Natural killer cell (primary cell): ENCODE measurements at places on chromosomes 4 and X.

DNA sequence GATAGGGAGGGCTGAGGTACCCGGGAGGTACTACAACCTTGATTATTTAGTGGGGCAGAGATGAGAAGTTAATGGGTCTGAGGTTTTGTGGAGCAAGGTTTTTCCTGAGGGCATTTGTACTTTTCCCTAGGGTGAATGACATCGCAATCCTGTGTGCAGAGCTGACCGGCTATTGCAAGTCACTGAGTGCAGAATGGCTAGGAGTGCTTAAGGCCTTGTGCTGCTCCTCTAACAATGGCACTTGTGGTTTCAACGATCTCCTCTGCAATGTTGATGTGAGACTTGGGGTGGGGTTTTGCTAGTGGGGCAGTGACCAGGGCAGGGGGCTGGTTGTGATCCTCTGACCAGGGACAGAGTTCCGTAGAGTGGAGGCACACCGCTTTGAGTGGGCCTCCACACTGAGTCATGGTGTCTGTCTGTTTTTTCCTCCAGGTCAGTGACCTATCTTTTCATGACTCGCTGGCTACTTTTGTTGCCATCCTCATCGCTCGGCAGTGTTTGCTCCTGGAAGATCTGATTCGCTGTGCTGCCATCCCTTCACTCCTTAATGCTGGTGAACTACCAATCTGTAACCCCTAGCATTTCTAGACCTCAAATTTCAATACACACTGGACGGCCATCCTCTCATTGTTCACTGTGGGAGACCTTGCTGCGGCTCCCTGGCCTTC, 9.9 kb downstream of the MED12 start:
- no peak for DNase-seq

GRCh38 chrX:143988356-143988755, 104.5 kb downstream of the UBE2NL start:
- no peak for DNase-seq

GRCh38 chr4:154349829-154350228, 141.8 kb downstream of the DCHS2 start:
- DNase-seq, result peak; percentile 16

DNA sequence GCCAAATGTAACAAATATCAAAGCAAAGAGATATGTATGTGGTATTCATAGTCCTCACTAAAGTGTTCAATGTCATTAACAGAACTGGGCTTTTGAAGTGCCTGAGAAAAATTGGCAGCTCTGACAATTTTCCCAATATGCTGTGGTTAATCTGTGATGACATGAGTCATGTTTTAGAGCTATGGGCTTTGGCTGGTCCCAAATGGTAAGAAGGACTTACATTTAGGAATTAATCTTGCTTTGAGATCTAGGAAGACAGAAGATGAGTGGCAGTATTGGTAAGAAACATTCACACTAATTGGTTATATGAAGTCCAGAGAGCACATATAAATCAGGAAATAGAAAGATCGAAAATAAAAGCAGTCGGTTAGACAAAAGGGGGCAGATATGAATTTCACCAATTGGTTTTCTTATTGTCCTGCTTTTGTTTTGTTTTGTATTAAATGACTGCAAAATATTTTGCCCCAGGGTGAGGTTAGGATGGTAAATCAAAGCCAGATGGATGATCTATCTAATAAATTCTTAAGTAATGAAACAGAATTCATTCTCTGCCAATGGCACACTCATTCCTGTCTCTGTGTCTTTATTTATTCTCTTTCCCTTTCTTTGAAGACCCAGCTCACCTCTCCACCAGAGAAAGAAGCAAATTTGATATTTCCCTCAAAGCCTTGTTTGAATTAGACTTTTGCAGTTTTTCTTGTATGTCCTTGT, 993.1 kb downstream of the RPA4 start:
- DNase-seq, result no peak

DNA sequence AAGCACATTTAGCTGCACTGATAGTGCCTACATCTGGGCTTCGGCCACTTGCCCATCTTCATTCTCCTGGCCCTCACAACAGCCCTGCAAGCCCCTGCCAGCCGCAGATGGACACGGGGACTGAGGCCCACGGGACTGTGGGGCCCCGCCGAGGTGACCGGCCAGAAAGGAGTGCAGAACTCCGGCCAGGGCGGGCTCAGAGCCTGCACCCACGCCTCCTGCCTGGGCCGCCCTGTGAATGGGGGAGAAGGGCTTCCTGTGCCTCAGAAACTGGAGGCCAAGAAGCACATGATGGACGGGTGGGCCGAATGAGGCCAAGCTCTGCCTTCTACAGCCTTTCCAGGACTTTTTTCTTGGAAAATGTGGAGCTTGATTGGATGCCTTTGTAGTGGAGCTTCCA, 35.7 kb upstream of the HGFAC start:
- no peak for DNase-seq

GRCh38 chr4:40719008-40719623, 30.6 kb upstream of the NSUN7 start:
- peak; percentile 34 for DNase-seq

GRCh38 chrX:70338290-70338689, 48.4 kb downstream of the KIF4A start:
- no peak for DNase-seq

GRCh38 chr4:124433500-124433899, 279.0 kb downstream of the ANKRD50 start:
- no peak for DNase-seq

GRCh38 chrX:24235084-24235710, 78.7 kb downstream of the SUPT20HL2 start:
- no peak for DNase-seq

GRCh38 chr4:71004281-71004851, 10.9 kb downstream of the DCK start:
- DNase-seq, result peak; percentile 84

DNA sequence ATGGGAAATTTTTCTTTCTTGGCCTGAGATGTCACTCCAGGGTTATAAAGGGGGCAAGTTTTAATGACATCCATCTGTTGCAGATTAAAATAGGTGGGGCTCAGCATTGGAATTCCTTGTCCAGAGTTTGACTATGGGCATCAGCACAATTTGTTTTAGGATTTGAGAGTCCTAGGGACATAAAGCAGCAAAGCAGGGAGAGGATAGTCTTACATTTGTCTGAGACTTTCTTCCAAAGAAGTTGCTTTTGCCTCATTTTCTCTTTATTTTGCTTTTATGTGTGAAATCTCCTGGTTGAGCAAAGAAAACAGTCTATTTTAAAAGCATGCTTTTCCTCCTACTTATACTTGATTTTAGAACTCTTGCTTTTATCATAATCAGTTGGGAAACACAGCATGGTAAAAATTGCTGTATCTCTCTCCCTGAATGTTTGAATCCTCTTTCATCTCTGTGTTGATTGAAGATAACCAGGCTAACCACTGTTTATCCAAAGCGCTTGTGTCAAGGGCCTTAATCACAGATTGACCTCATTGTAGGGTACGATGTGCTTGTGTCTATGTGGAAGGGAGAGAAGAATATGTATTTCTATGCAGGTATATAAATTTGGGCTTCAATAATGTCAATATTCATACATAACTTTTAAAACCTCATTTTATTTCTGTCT, 121.5 kb downstream of the ANK2 start:
- DNase-seq, result no peak

DNA sequence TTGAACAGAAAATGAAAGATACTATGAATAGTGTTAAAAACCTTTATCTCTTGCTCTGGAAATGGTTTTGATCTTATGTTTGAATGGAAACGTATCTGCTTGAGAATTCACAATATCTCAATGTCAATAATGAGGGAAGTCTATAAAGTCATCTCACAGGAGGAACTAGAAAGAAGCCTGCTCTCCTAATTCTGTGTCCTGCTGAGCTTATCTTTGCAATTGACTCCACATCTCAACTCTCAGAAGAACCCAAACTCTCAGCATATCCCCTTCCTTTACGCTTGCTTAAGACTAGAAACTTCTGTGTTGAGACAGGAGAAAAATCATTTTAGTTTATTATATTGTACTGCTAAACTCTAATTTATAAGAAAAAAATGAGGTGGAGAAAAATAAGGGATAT, 8.3 kb upstream of the PF4V1 start:
- no peak for DNase-seq

- no peak for DNase-seq
These were observed 17.0 kb upstream of the SRD5A3 start for GRCh38 chr4:55329012-55329411.

GRCh38 chr4:84852081-84852480, 114.4 kb downstream of the WDFY3 start:
- no peak for DNase-seq

GRCh38 chr4:183960046-183960420, 54.9 kb downstream of the STOX2 start:
- no peak for DNase-seq

- no peak for DNase-seq
These were observed 6.3 kb upstream of the ADD1 start for GRCh38 chr4:2837110-2837903.

- no peak for DNase-seq
These were observed 68.8 kb downstream of the DDX60L start for GRCh38 chr4:168411318-168412150.

DNA sequence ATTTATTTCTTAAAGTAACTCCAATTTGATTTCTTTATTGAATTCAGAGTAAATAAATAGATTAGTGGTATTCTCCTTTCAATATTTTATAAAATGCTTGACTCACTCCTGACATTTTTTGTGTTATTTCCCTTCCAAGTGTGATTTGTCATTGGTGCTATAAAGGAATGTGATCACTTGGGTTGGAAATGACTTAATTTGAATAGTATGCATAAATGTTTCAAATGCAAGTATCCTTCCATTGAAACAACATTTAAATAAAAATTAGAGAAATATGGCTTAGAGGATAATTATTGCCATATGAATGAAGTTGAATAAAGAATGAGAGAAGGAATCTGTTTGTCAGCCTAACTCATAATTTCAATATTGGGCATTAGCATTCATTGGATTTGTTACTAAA, 182.7 kb downstream of the PABPC4L start:
- DNase-seq, result no peak

DNA sequence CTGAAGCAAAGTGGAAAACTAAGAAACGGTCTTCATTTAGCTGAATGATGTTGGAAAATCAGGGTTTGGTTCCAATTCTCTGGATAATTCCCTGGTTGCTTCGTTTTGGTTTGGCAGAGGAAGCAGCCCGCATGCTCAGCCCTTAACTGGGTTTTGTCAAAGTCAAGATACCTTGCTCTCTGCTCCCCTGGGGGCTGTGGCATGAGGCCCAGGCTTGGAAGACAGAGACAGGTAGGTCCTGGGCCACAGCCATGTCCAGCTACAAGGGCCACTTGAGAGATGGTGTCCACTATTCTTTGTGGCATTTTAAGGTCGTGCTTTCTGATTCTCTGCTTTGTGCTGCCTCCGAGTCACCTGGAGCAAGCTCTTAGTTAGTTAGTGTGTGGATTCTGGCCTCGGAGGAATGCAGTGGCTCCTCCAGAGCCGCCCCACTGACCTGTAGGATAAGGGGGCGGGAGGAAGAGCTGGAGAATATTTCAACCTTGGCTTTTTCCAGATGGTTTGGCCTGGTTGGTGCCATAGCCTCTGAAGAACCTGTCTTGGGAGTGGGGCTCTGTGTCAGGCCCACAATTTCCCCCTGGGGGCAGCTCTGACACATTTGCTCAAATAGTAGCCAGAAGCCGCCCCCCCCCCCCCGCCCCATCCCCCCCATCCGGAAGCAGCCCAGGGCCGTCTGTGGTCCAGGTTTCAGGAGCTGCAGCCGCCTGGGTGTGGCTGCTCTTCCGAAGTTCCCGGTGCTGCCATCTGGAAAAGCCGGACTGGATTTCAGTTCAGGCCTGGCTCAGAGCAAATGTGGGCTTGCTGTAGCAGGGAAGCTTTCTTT, 147.1 kb downstream of the NHS start:
- DNase-seq, result no peak

DNA sequence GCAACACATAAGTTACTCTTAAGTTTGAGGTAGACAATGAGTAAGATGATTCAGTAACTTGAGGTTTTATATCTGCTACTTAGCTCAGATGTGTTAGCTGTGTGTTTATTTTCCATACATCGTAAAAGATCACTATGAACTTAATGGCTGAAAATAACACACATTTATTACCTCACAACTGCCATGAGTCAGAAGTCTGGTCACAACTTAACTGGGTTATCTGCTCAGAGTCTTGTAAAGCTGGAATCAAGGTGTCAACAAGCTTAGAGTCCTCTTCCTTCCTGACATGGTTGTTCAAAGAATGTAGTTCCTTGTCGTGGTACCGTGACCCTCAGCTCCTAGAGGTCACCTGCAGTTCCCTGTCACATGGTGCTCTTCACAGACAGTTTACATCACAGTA, 204.9 kb upstream of the MAGEB2 start:
- DNase-seq, result no peak

GRCh38 chr4:80631861-80632260, 296.3 kb downstream of the CFAP299 start:
- DNase-seq, result no peak

- DNase-seq, result no peak
These were observed 69.5 kb downstream of the PARM1 start for GRCh38 chr4:75002381-75002780.

DNA sequence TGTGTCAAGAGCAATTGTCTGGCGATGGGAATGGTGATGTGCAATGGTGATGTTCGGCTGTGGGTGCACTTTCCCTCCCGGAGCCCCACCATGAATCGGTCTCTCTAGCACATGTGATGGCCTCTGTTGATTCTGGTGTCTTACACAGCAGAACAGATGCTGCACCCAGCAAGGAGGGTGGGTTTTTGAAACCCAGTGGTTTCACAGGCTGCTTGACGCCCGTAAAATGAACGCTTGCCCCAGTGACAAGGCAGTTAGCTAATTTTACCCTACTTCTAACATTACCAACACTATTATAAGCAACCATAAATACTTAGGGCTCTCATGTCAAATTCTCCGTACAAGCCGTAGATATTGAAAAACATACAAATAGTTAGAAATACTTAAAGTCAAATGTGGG, 5.9 kb upstream of the ANOS1 start:
- DNase-seq, result no peak

DNA sequence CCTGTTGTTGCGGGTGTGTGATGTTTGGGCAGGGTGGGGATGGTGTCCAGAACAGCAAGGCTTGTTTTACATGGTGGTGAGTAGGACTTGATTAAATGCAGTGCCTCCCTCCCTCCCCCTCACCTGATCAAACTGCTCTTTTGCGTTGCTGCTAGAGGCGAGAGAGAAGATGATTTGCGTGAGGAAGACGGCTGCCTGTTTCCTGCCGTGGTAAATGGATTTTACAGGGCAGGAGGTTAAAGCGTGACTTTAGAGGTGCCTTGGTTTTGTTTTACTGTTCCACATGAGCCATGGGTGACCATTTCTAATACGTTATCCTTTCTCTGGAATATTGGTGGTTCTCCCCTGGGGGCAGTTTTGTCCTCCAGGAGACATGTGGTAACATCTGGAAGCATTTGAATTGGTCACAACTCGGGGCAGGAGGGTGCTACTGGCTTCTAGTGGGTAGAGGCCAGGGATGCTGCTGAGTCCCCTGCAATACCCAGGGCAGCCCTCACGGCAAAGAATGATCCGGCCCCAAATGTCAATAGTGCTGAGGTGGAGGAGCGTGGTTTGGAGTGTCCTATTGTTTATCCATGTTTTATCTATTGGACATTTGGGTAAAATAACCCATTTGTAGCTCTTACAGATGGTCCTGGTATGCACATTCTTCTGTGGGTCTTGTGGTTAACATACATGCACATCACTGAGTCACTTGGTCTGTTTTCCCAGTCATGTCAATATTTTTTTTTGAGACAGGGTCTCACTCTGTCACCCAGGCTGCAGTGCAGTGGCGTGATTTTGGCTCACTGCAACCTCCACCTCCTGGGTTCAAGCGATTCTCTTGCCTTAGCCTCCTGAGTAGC, 73.7 kb downstream of the SHROOM2 start:
- DNase-seq, result no peak
